Activated B cell treated with CpG ODN at 0.5 μM for 24 hours (primary cell): ENCODE measurements at places on chromosomes 7 and 10. TPM values are rescaled to one million over a fixed set of nuclear protein-coding genes. Genes with fewer than 3 reads are reported as not detected.

SGCE gene
- total RNA-seq, result 6.8 and 7.1 TPM in 2 replicates

DNA sequence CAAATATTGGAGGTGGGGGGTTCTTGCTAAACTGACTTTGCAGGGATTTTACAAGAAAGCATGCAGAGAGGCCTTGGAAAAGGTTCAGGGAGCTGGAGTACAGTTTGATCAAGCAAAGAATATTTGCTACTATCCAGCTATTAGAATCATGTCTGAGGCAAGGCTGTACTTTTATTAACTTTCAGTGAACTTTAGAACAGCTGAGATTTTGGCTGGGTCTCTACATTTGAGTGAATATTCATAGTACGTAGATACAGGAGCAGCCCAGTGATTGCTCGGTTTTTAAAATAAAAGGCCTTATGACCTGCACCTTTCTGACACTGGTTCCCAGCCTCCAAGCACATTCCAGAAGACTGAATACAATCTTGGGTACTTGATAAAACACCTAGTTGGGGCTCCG is 496.8 kb upstream of the AKR1E2 start:
- DNase-seq, result no peak

GRCh38 chr7:157738066-157738460 is 401.3 kb downstream of the DNAJB6 start:
- DNase-seq, result no peak

DNA sequence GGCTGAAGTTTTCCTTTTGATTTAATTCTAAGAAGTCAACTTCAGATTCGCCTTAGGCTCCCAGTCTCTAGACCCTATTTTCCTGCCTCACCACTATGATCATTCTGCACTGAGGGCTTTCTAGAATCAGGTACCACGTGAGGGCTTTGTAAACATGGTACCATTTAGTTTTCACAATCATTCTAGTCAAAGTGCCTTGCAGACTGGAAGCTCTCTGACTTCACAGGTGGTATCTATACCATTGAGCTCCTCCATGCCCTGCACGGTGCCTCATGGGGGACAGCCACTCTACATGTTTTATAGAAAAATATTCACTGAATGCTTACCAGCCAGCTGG is 106.5 kb downstream of the ABLIM1 start:
- DNase-seq, result no peak

- no peak for DNase-seq
Measured at GRCh38 chr10:17233286-17233991, 5.4 kb downstream of the VIM start.
